T-cell (primary cell): ENCODE measurements at places on chromosomes 5 and 9. TPM values are rescaled to one million over a fixed set of nuclear protein-coding genes. Genes with fewer than 3 reads are reported as not detected.

Gene NDUFB6
- 18.3 TPM for total RNA-seq

Gene TRIM52
- 54.6 TPM for total RNA-seq

Gene ATP10B
- 0.09 TPM for total RNA-seq

Gene TBC1D2
- total RNA-seq, result 4.5 TPM

Gene GAS1
- not detected for total RNA-seq

Gene TMEM232
- 1.5 TPM for total RNA-seq

Gene DRD1
- not detected for total RNA-seq

Gene STKLD1
- 0.49 TPM for total RNA-seq

Gene TRMO
- total RNA-seq, result 44.7 TPM

Gene RPL7A
- 2,692 TPM for total RNA-seq

Gene ZNF300
- 0.86 TPM for total RNA-seq

Gene ENTPD2
- total RNA-seq, result not detected

Gene FOXD4L4
- 0.38 TPM for total RNA-seq

Gene FOXD4L6
- not detected for total RNA-seq

Gene BARHL1
- not detected for total RNA-seq

Gene KCNV2
- total RNA-seq, result not detected

Gene CREB3
- 22.6 TPM for total RNA-seq

Gene ZFP2
- total RNA-seq, result 1.3 TPM

Gene LCNL1
- 0.72 TPM for total RNA-seq

Gene NUTM2G
- total RNA-seq, result not detected

Gene PAPPA
- 0.09 TPM for total RNA-seq

Gene PLPPR1
- total RNA-seq, result not detected

Gene PIP5K1B
- 0.29 TPM for total RNA-seq

Gene DND1
- 3.4 TPM for total RNA-seq

Gene DMRTA1
- 0.03 TPM for total RNA-seq

Gene IL4
- total RNA-seq, result not detected

Gene ADAMTSL2
- 0.76 TPM for total RNA-seq

Gene SPATA6L
- 1.2 TPM for total RNA-seq

Gene TSSK1B
- not detected for total RNA-seq

Gene SLC25A48
- total RNA-seq, result not detected

Gene FGF10
- not detected for total RNA-seq

Gene MAMDC4
- total RNA-seq, result 9.3 TPM

Gene DYNC2I2
- 4.1 TPM for total RNA-seq

Gene C9orf78
- 90.2 TPM for total RNA-seq

Gene PTGR1
- 1.9 TPM for total RNA-seq

Gene KIAA0825
- 4.0 TPM for total RNA-seq

Gene SLC34A3
- total RNA-seq, result not detected

Gene SPOCK1
- not detected for total RNA-seq

Gene PFN3
- total RNA-seq, result not detected

Gene PLPP7
- total RNA-seq, result 0.13 TPM

Gene ARL14EPL
- total RNA-seq, result not detected

Gene BNC2
- total RNA-seq, result 0.59 TPM

Gene WNT8A
- total RNA-seq, result not detected

Gene ACTBL2
- total RNA-seq, result not detected

Gene SLC27A4
- 17.5 TPM for total RNA-seq

Gene DBH
- total RNA-seq, result 0.78 TPM

Gene KIF12
- total RNA-seq, result 0.10 TPM

Gene CEL
- 0.70 TPM for total RNA-seq

Gene NMUR2
- total RNA-seq, result not detected

Gene BTNL8
- total RNA-seq, result not detected

Gene NIPAL4
- 0.10 TPM for total RNA-seq

Gene PTTG1
- total RNA-seq, result 7.4 TPM

Gene PHAX
- 30.3 TPM for total RNA-seq

Gene PDLIM7
- total RNA-seq, result 10.2 TPM

Gene EFCAB9
- not detected for total RNA-seq

Gene BAAT
- total RNA-seq, result not detected

Gene PCA3
- not detected for total RNA-seq

Gene ITGA2
- total RNA-seq, result 0.51 TPM

Gene FASTKD3
- total RNA-seq, result 11.1 TPM
